ENCODE measurements at places on chromosomes 13 and 19.
A peak's percentile ranks its signal among the peaks of the same experiment; 100 is the strongest.

DNA sequence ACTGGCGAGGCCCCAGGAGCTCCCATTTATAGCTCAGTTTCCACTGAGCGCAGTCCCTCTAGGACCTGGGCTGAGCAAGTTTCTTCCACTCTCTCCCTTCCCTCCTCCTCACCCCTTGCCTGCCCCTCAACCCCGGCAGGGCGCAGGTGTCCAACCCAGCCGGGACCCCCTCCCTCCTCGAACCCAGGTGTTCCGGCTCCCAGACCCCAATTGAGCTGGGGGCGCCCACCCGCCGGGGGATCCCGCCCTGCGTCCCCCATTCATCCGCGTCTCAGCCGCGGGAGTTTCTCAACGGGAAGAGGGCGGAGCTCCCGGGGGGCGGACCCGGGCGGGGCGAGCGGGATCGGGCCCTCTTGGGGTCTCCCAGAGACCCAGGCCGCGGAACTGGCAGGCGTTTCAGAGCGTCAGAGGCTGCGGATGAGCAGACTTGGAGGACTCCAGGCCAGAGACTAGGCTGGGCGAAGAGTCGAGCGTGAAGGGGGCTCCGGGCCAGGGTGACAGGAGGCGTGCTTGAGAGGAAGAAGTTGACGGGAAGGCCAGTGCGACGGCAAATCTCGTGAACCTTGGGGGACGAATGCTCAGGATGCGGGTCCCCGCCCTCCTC lies at the start of gene KIRREL2:
Gene KIRREL2 (plus strand): TSS at position 366 of the 604 bp plus-strand sequence. CDS start 209 bp downstream, at position 575.
- DNase-seq = no peak

DNA sequence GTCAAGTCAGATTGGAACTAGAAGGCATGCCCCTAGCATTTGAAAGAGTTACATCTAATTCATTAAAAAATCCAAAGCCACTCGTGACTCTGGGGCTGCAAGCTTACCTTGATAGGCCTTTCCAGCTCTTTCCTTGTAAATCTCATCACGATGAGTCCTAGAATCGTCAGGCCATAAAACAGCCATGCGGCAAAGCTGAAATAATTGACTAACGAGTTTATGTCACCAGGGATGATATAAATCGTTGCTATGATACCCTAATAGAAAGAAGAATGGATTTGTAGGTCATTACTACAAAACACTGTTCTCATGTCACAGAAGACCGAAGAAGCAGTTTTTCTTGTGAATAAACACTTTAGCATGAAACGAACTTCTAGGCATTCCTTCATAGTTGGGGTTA lies 27.5 kb downstream of the SLC7A9 start:
- DNase-seq = no peak

- peak; percentile 27 for DNase-seq
Measured at GRCh38 chr19:46180701-46181387, 32.8 kb downstream of the IGFL2 start.

GRCh38 chr13:103284466-103284865 lies 218.2 kb upstream of the SLC10A2 start:
- no peak for DNase-seq

GRCh38 chr19:4816950-4817278 lies 14.6 kb downstream of the TICAM1 start:
- no peak for DNase-seq

DNA sequence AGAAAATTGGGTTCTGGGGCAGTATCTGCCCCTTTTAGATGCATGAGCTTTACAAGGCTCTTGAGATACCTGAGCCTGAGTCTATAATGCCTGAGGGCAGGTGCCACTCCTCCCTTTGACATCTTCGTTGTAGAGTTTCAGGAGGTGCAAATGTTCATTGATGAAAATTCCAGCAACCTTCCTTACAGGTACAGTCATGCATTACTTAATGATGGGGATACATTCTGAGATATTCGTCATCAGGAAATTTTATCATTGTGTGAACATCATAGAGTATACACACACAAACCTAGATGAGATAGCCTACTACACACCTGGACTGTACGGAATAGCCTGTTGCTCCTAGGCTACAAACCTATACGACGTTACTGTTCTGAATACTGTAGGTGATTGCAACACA lies 310.0 kb downstream of the SHISA2 start:
- DNase-seq = no peak
